ENCODE measurements at places on chromosomes 3 and 15.

DNA sequence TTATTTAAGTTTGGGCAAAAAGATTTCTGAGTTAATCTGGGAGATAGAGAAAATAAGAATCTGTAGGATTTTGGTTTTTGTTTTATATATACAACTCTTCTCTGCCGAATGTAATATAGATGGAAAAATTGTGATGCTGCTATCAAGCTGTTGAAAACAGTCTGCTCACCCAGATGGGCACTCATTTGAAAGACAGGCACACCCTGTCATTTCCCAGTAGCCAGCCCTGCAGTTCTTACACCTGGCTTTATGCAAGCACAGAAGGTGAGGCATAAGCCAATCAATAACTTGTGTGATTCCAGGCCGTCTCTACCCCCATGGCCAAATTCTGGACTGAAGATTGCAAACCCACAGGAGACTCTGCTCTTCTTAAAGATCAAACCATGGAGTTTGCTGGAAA lies 27.1 kb upstream of the PTX3 start:
- DNase-seq = no peak

DNA sequence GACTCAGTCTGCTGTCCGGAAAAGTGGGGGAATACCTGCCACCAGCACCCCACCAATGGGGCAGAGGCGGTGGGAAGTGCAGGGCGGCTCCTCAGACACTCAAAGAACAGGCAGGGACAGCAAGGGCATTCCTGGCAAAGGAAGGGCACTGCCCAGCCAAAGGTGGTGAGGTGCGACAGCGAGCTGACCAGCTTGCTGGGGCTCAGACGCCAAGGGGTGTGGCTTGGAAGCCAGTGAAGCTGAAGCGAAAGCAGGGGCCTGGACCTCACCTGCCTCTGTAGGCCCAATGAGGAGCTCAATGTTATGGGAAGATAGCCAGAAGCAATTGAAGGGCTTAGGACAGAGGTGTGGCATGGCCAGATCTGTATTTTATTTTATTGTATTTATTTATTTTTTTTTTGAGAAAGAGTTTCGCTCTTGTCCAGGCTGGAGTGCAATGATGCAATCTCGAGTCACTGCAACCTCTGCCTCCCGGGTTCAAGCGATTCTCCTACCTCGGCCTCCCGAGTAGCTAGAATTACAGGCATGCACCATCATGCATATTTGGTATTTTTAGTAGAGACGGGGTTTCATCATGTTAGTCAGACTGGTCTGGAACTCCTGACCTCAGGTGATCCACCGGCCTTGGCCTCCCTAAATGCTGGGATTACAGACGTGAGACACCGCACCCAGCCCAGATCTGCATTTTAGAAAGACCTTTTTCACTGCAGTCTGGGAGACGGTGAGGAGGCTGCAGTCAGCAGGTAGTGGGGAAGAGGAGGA lies 4.4 kb upstream of the LMAN1L start:
- no peak for DNase-seq

DNA sequence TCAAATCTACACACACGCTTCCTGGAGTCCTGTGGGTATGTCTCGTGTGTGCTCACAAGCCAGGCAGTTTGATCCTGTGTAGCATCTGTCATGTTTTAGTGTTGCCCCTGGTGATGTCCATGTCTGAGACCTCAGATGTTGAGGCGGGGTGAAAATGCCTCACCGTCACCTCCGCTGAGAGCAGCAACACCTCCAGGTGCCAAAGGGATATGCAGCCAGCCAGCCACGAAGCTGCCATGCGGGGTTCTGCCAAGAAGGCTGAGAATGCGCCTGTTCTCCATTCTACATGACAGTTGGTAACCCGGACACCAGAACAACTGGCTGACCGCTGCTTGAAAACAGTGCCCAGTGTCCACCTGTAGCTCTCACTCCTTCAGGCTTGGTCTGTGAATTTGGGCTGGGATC lies 253.8 kb downstream of the TLE3 start:
- DNase-seq = no peak

DNA sequence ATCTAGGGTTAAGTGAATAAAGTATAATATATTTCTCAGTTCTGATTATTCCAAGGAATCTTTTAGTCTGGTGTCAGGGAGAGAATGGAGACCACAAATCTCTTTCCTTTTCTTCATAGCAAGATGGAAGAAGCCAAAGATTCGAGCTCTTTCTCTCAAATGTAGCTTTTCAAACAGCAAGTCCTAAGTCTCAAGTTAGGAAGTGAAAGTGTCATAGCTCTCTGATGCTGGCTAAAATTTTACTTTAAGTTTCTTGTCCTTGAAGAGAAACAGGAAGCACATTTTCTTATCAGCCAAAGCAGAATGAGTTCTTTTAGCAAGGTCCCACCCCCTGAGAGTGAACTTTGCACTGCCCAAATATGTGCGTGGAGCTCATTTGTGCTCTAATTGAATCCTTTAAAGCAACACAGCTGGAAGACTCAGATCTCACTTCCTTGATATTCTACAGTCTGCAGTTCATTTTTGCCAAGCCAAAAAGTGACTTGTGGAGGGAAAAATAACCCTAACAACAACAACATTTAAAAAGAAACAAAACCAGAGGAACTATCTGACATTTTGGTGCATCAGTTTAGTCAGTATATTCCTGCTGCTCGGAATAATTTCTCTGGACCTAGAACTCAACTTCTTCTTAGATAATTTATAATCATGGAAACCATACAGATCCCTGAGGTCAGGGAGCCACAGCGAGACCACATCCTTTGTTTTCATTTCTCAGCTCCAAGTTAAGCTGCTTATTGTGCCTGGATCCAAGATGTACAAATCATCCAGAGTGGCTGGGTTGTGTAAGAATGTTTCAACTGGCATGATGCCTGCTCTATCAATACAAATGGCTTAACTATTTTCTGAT lies 238.7 kb upstream of the P2RY1 start:
- peak; percentile 94 for DNase-seq

- no peak for DNase-seq
These were observed 103.6 kb upstream of the NUDT16 start for GRCh38 chr3:131277836-131278497.
